CD8-positive, alpha-beta memory T cell (primary cell): ENCODE measurements at places on chromosomes 2 and 18.

GRCh38 chr18:79489051-79489898 lies 93.5 kb downstream of the NFATC1 start:
- DNase-seq: peak; percentile 39

- no peak for DNase-seq
Observed at GRCh38 chr2:42839809-42840501, 47.6 kb upstream of the HAAO start.

GRCh38 chr18:42578792-42579191 lies 536.7 kb downstream of the RIT2 start:
- DNase-seq: no peak

GRCh38 chr2:102258025-102258385 lies 53.4 kb upstream of the IL1RL1 start:
- no peak for DNase-seq

GRCh38 chr2:38128653-38129052 lies 52.7 kb upstream of the CYP1B1 start:
- no peak for DNase-seq

DNA sequence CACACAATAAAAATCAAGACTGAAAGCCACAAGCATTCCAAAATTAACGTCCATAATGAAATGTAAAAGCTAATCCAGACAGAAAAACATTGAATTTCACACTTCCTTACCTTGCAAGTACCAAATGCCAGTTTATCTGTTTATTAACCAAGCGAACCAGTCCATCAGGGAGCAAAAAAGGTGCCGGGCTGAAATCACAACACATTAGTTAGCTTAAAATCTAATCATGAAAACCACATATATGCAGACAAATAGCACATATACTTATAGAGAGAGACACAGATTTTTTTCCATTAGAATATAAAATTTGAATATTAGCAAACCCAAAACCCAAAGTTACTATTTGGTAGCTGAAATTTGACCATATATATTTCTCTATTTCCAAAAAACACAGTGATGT lies 7.2 kb downstream of the NBAS start:
- no peak for DNase-seq

DNA sequence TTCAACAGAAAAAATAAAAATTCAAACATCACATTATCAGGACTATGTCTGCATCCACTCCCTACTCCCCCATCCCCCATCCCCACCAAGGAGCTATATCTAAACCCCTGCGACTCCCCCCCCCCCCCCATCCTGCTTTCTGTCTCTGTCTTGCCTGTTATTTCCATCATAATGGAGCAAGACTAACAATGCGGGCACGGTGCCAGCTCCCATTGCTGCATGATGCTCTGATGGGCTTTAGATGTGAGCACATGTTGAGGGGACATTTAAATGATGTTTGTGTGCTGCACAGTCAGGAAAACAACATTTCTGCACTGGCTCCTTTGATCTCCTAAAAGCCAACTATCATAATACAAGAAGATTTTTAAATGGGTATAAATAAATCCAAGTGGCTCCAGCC lies 644.2 kb upstream of the SETBP1 start:
- DNase-seq: no peak

DNA sequence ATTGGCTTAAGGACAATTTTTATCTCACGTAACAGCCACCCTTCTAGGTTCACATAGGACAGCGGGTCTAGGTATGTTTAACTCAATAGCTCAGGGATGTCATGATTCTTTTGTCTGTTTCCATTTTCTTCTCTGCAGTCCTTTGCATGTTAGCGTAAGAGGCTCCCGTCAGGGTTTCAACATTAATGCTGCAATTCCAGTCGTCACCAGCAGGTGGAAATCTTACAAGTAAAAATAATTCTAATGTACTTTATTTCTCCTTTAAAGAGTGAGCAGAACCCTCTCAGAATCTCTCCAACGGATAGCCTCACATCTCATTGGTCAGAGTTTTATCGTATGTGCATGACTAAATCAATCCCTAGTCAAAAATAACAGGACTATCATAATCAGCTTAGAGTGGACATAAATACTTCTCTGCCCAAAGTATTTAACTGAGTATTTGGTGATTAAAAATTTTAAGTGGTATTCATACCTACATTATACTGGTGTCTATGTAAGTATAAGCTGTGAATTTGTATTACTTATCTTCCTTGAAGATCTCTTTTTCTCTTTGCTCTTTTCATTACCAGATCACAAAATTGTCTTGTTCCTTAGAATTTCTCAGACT lies 487.2 kb upstream of the GCFC2 start:
- no peak for DNase-seq

DNA sequence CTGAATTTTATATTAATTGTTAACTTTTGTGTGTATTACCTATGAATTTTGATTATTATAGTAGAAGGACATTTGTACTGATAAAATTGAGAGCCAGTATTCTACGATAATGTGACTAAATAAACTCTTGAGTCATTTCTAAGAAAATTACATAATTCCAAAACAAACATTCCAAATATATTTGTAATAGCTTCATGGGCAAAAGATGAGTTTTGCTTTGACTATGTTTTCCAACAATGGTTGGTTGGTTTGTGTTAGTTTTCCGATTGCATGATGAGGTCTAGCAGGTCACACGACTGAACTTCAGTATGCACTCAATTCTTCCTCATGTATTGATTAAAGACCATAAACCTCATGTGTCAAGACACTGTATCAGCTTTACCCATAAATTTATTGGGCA lies 71.7 kb upstream of the WDR75 start:
- no peak for DNase-seq

GRCh38 chr2:240627736-240628506 lies 2.6 kb downstream of the GPR35 start:
- no peak for DNase-seq

- DNase-seq: no peak
Observed at GRCh38 chr2:65818873-65819451, 386.6 kb upstream of the SPRED2 start.

DNA sequence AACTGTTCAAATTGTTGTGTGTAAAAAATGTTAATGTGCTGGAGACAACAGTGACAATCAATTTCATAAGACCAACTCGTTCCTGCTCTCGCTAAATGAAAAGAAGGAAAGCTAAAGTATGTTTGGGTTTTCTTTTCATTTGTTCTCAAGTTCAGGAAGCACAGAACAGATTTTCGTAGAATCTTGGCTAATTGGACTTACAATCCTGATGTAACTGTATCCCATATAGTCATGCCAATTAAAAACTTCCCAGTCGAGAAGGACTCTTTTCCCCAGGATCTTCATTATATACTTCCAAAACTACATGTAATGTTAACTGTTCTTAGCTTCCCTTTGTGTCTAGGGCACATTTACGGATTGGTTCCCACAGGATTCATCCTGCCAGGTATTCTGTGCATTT lies 135.4 kb upstream of the ITGB6 start:
- no peak for DNase-seq

- peak; percentile 32 for DNase-seq
Observed at GRCh38 chr2:218658671-218659257, 659 bp downstream of the ZNF142 start.

- DNase-seq: no peak
Observed at GRCh38 chr2:181063696-181064095, 83.3 kb downstream of the UBE2E3 start.
